ENCODE measurements at places on chromosomes 1 and 21. TPM values are rescaled to one million over a fixed set of nuclear protein-coding genes. Genes with fewer than 3 reads are reported as not detected.

The LCE2C gene
- total RNA-seq: not detected

DNA sequence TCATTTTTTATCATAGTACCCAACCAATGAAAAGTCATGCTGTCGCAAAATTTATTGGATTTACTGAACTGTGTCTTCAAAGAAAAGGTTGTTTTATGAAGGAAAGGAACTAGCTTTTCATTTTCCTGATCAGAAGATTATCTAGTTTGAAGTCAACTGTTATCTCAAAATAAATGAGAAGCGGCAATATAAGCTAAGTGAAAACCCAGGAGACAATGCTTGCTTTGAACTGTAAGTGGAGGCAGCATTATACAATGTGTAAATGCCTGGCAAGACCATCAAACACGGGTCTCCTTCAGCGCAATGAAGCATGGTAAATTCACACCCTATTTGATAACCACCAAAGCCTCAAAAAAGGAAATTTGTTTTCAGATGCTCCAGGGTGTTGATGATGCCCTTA is 134.4 kb upstream of the PTBP2 start:
- no peak for DNase-seq

DNA sequence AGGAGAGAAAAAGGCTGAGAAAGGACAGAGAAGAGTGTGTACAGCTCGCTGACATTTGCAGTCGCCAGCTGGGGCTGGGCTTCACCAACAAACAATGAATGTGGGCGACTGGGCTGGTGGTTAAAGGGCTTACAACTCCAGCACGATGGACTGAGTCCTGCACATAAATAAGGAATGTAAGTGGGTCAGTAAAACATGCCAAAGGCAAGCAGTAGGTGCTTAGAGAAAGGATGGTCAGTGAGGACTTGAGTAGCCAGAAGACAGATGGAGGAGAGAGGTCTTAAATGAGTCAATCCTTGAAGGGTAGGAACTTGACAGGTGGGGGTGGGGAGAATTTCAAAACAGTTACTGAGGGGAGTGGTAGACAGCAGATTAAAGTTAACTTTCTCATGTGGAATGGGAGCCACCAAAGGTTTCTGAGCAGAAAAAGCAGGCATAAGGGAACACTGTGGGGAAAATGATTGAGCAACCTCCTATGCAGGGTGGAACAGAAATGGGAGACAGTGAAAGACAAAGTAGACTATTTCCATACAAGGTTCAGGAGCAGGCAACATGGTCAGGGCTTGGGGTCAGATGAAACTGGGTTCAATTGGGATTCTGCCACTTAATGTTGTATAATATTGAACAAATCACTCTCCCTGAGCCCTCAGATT is 37.4 kb downstream of the GADD45A start:
- DNase-seq: no peak

- no peak for DNase-seq
These were observed 69.5 kb downstream of the WDR4 start for GRCh38 chr21:42809577-42810475.

- DNase-seq: no peak
These were observed 31.8 kb upstream of the ARF1 start for GRCh38 chr1:228050571-228051231.

- DNase-seq: no peak
These were observed 7.7 kb downstream of the ARHGEF19 start for GRCh38 chr1:16204634-16205333.
